Right ventricle myocardium superior (tissue), 1 donor: ENCODE measurements at places on chromosomes 6 and 20. TPM values are rescaled to one million over a fixed set of nuclear protein-coding genes. Genes with fewer than 3 reads are reported as not detected.

- DNase-seq = no peak
Measured at GRCh38 chr20:43915211-43916072, 790 bp downstream of the TOX2 start.

GRCh38 chr6:34242252-34243130 lies 5.8 kb downstream of the HMGA1 start:
- DNase-seq = no peak

DNA sequence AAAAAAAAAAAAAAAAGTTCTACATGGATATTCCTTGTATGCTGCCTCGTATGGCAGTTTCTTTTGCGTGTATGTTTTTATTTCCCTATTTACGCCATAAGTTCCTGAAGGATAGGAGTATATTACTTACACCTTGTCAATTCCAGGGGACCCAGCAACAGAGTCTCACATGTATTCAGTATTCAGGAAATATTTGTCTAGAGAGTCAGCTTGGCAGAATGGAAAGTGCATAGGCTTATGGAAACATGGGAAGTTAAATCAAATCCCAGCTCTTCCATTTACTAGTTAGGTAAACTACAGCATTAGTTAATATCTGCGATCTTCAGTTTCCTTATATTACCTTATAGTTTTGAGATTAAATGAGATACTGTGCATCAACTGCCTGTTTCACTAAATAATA lies 51.1 kb upstream of the SLC22A16 start:
- no peak for DNase-seq

Gene HSPA12B
- total RNA-seq = 16.6 TPM

Gene HLA-DOA
- total RNA-seq = 1.2 TPM
